ENCODE measurements at places on chromosomes 16 and 17.

- DNase-seq = no peak
Measured at GRCh38 chr17:64202683-64203344, 60.2 kb downstream of the TEX2 start.

DNA sequence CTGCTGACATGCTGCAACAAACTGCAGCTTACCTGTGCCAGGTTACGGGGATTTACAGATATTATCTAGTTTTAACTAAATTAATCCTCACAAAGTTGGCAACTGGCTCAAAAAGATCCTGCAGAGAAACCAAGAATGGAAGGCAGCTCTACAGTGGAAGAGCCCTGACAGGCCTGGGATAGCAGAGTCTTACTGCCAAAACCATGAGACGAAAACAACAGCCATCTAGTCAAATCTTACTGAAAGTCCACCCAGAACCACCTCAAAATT is 8.1 kb downstream of the USP36 start:
- DNase-seq = no peak

- no peak for DNase-seq
Measured at GRCh38 chr16:17252701-17253100, 218.1 kb downstream of the XYLT1 start.

DNA sequence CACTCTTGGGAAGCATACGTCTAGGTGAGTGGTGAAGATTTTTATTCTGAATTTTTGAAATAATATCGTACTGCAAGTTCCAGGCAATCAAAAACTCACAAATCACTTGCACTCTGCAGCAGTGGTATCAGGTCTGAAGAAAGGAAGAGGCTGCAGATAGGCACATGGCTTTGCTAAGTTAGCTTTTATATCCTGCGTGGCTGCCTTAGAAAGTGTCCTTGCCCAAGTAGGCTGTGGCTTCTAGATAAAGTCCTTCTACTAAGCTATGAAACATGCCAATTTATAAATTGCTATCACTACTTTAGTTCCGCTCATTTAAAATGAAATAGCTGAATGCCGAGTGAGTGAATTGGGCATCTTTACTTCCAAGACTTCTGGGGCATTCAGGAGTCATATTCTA is 17.9 kb downstream of the WWOX start:
- DNase-seq = no peak

Measured in activated T-helper 1 cell treated with Interleukin-2 at 50 U/mL for 16 hours (primary cell).